ENCODE measurements at places on chromosomes 7 and 10.

GRCh38 chr10:52483587-52483986, 169.5 kb downstream of the DKK1 start:
- DNase-seq, result no peak

- no peak for DNase-seq
These were observed 41.6 kb downstream of the MRPS33 start for GRCh38 chr7:140972876-140973829.

DNA sequence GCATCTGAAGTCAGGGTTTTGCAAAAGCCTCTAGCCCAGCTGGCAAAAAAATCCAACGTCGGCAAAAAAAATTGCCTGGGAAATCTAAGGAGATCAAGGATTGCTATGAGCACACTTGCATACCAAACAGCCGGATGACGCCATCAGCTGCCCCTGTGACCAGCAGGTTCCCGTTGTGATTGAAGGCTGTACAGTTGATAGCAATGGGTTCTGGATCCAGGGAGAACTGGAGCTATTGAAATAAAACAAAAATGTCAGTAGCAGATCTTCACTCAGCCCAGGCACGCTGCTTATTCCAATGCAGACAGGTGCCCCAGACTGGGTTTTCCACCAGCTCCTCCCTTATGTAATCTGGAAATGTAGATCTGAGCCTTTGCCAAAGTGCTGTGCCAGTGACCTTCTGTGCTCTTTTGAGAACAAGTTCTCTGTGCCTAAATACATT, 18.7 kb upstream of the CYREN start:
- no peak for DNase-seq

DNA sequence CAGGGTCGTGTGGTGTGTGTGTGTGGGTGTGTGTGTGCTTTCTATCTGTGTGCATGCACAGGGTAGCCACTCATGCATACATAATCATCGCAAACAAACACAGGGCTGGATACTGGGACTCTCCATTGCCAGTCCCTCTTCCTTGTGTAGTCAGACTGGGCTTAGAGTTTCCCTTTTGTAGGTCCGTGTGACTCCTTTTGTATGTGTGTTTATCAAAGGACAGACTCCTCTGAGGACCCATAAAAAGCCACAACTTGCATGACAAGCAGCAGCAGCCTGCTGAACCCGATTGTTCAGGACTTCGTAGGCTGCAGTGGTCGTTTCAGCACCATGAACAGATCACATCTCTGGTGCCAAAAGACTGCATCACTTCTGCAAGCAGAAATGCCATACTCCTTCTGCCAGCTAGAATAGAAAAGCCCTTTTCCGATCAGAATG, 895 bp downstream of the VSTM2A start:
- no peak for DNase-seq
